ENCODE measurements at places on chromosomes 1 and 21.

- DNase-seq: no peak
- no peaks in the 10 kb centered on the region for H3K36me3 ChIP-seq
- H3K27ac ChIP-seq: no peak overlapping the region
- no peak overlapping the region for H3K4me3 ChIP-seq
- peaks cover 6% of the 10 kb centered on the region for H3K27me3 ChIP-seq
Measured at GRCh38 chr1:111953797-111954196, 35.7 kb downstream of the KCND3 start.

DNA sequence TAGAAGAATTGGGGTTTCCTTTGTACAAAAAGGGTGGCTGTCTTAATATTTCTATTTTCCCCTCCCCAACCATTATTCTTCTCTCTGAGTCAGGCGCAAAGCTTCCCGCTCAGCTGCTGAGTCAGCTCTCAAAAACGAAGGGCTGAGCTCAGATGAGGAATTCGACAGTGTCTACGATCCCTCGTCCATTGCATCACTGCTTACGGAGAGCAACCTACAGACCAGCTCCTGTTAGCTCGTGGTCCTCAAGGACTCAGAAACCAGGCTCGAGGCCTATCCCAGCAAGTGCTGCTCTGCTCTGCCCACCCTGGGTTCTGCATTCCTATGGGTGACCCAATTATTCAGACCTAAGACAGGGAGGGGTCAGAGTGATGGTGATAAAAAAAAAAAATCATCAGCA is 3.0 kb upstream of the TUFT1 start:
- no peaks in the 10 kb centered on the region for H3K36me3 ChIP-seq
- H3K27me3 ChIP-seq: peaks cover 3% of the 10 kb centered on the region
- no peak overlapping the region for H3K4me3 ChIP-seq
- peaks cover 14% of the 10 kb centered on the region for H3K4me1 ChIP-seq

- DNase-seq: no peak
- H3K4me3 ChIP-seq: no peak overlapping the region
- no peaks in the 10 kb centered on the region for H3K36me3 ChIP-seq
- peaks cover 48% of the 10 kb centered on the region for H3K27me3 ChIP-seq
- H3K4me1 ChIP-seq: peaks cover 9% of the 10 kb centered on the region
- no peak overlapping the region for H3K27ac ChIP-seq
Measured at GRCh38 chr1:14603645-14604044, 5.2 kb downstream of the KAZN start.

GRCh38 chr1:202591515-202591914 is 118.7 kb downstream of the SYT2 start:
- DNase-seq: no peak
- no peak overlapping the region for H3K27ac ChIP-seq
- H3K27me3 ChIP-seq: no peaks in the 10 kb centered on the region
- H3K36me3 ChIP-seq: no peaks in the 10 kb centered on the region
- H3K4me3 ChIP-seq: no peak overlapping the region

All from activated naive CD4-positive, alpha-beta T cell treated with anti-CD3 and anti-CD28 coated beads for 36 hours (primary cell).